ENCODE measurements at places on chromosomes 1 and 21.
A peak's percentile ranks its signal among the peaks of the same experiment; 100 is the strongest.

- peak; percentile 47 for DNase-seq
Measured at GRCh38 chr1:154445040-154445472, 39.9 kb downstream of the IL6R start.

DNA sequence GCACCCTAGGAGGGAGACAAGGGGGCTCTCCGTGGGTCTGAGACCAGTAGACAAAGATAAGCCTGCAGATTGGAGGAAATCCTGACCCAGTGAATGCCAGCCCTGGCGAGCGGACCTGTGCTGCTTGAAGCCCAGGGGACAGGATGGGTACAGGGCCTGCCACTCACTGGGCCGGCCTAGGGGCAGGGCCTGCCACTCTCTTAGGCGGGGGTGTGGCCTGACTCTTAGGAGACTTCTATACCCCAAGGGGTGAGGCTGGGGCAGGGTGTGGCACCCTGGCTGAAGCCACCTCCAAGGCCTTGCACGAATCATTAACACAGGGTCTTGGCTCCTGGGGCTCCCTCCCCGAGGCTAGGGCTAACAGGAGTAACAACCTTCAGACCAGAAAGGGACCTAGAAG lies 30.7 kb downstream of the TRIM62 start:
- no peak for DNase-seq

DNA sequence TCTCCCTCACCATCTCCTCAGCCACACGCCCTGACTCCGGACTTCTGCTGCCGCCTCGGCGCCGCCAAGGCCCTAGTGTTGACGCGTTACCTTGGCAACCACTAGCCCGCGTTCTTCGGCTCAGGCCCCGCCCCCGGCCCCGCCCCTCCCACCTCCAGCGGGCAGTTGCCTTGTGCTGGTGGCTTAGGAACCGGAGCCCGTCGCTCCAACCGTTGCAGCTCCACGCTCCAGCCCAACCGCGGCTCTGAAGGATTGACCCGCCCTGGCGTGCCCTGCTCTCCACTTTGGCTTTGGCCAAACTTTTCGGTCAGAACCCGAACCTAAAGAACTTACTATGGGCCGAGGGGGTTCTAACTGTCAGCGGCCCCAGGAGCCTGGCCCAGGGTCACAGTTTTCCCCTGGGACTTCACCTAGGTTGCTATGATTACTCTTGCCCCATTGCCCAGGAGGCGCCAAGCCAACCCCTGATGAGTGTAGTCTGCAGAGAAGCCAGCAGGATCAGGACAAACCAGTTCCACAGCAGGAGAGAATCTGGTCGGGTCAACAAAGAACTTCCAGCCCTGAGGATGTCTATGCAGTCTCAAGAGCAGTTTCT lies at the start of gene CFAP45:
CFAP45 (minus strand) TSS at position 80 of the 595 bp plus-strand sequence; CDS start at position 13, 67 bp downstream.
- no peak for DNase-seq

DNA sequence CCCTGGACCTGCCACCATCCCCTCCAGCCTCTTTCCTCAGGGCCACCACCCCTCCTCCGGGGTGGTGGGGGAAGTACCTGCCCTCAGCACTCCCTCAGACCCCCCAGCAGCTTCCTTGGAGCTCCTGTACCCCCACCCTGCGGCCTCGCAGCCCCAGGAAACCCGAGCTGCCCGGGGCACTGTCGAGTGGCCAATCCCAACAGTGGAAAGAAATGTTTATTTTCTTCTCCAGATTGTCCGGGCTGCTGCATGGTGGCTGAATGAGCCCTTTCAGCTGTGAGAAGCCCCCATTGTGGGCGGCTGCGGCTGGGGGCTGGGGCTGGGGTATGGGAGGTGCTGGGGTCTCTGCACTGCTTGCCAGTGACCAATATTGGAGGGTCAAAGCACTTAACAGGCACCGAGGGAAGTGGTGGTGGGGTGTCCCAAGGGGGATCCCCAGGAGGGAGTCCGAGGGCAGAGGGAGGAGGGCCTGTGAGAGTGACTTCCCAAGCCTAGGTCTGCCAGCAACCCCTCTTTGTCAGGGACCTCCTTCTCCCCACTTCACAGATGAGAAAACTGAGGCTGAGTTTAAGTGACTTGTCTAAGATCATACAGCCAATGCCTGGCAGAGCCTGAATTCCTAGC lies 25.2 kb downstream of the RUNX3 start:
- DNase-seq = peak; percentile 13

DNA sequence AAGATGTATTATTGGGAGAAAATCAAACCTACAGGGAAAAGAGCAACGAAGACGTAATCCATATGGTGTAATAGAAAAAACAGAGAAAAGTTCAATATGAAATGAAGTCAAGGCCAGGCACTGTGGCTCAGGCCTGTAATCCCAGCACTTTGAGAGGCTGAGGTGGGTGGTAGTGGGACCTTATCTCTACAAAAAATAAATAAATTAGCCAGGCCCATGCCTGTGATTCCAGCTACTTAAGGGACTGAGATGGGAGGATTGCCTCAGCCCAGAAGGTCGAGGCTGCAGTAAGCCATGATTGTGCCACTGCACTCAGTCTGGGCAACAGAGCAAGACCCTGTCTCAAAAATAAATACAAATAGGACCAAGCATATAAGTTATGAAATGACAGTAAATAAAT lies 11.4 kb downstream of the DESI2 start:
- DNase-seq = no peak

- DNase-seq = no peak
Measured at GRCh38 chr1:15358565-15359133, 51.0 kb upstream of the EFHD2 start.
